ENCODE measurements at places on chromosomes 4 and X.

DNA sequence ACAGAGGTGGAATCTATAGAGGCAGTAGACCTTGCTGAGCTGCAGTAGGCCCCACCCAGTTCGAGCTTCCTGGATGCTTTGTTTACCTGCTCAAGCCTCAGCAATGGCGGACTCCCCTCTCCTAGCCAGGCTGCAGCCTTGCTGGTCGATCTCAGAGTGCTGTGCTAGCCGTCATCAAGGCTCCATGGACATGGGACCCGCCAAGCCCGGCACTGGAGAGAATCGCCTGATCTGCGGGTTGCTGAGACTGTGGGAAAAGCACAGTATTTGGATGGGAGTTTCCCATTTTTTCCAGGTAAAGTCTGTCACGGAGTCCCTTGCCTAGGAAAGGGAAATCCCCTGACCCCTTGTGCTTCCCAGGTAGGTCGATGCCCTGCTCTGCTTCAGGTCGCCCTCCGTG lies 124.8 kb upstream of the KLF8 start:
- DNase-seq = no peak

DNA sequence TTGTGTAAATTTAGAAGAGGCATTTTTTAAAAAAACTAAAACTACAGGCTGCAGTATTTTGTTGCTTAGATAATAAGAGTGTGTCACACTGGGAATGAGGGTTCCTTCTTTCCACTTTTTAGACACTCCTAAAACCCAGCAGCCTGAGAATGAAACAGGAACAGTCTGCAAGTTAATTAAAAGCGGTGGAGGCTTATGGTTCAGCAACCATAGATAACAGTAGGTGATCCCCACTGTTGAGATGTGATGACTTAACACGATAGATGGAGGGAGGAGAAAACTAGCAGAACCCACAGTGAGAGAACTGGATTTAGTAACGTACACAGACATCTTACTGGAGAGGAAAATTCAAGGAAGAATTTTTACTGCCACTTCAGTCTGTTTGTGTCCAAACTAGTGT lies 767.3 kb downstream of the C4orf33 start:
- DNase-seq = no peak

- DNase-seq = peak; percentile 40
These were observed 13.1 kb downstream of the TCEAL7 start for GRCh38 chrX:103343105-103343504.

DNA sequence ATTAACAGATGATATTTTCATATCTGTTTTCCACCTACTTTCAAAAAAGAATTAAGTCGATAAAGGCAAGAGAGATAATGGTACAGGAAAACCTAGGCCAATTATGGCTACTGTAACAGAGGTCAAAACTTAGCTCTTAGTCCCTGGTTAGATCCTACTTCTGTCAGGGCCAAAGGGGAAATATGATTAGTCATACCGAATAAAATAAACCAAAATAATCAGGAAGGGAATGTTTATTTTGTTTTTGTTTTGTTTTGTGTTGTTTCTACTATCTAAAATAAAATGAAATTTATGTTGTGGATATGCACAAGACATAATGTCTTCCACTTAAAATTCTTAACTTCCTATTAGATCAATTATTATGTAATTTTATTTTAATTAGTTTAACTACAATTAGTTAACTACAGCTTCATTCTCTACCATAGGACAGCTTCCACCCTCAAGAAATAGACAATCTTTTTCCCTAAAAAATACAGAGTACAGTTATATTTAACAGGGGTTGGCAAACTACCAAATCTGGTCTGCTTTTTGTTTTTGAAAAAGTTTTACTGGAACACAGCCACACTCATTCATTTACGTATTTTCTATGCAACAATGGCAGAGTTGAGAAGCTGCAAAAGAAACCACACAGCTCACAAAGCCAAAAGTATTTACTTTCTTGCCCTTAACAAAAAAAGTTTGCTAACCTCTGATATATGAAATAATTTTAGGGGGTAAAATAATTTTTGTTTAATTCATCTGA lies 25.4 kb downstream of the TMEM47 start:
- DNase-seq = no peak

DNA sequence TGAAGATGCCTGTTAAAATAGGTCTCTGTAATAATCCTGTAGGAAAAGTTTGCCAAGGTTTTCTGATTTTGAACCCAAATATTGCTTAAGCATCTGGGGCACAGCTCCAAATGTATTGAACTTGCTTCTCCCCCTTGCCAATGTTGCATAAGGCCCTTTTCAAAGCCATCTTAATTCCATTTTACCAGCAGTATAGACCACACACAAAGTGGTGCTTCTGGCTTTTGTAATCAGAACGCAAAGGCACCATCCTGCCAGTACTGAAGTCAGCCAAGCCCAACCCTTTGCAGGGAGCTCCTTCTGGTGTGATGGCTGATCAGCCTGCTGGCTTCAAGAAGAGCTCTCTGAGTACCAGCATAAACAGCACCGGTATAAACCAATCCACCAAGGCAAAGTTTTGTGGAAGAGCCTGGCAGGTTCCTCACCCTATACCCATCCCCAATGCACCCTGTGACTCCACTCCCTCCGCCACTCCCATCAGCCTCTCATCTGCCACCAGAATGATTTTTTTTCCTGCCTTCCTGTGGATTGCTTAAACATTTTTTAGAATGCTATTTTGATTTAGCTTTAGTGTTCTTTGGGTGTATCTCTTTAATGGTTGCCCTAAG lies 39.2 kb upstream of the USP9X start:
- DNase-seq = no peak

- no peak for DNase-seq
These were observed 31.4 kb upstream of the NKX6-1 start for GRCh38 chr4:84530454-84530853.

DNA sequence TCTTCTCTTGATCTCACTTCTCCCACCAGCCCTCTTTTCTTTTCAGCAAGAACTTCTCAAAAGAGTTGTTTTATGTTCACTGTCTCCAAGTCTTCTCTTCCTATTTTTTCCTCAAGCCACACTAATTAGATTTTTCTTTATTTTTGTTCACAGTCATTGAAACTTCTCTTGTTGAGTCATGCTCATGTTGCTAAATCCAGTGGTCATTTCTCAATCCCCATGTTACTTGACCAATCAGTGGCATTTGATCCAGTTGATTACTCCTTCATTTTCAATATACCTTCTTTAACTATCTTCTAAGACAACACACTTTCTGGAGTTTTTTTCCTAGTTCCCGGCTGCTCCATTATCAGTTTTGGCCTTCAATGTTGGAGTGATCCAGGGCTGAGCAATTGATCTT lies 103.1 kb upstream of the LSM6 start:
- DNase-seq = no peak

DNA sequence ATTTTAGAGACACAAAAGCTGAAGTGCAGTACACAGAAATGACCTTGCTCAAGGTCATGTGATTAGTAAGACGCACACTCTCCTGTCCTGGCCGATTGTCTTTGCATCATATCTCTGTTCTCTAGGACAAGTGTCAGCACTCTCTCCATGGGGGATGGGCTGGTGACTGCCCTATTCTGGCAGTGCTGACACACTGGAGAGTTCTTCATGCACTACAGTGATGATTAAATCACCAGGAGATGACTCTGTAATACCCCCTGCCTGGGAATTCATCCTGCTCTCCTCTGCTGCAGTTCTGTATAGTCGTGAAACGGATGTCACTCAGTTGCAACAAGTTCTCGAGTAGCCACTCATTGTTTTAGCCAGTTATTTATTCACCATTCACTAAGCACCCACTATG lies 5.3 kb upstream of the SHISA3 start:
- DNase-seq = no peak

- no peak for DNase-seq
These were observed 35.8 kb upstream of the LARP1B start for GRCh38 chr4:128025319-128025718.

- no peak for DNase-seq
These were observed 85.8 kb downstream of the DCTD start for GRCh38 chr4:182831376-182831775.

- no peak for DNase-seq
These were observed 89.5 kb downstream of the UGT8 start for GRCh38 chr4:114688059-114688458.

DNA sequence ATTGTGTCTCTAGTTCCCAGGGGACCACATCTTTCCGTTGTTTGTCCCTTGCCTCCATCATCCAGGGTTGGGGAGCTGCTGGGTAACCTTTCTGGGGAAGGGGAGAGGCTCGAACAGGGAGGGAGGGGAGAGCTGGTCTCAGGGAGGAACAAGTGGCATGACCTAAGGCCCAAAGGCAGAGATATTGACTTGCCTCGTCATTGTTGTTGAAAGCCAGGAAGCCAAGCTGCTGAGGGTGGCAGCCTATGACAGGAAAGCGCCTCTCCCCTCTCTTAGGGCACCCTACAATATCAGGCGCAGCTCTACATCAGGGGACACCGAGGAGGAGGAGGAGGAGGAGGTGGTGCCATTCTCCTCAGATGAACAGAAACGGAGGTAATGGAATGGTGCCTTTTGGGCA lies 20.8 kb downstream of the ZNF185 start:
- DNase-seq = no peak

DNA sequence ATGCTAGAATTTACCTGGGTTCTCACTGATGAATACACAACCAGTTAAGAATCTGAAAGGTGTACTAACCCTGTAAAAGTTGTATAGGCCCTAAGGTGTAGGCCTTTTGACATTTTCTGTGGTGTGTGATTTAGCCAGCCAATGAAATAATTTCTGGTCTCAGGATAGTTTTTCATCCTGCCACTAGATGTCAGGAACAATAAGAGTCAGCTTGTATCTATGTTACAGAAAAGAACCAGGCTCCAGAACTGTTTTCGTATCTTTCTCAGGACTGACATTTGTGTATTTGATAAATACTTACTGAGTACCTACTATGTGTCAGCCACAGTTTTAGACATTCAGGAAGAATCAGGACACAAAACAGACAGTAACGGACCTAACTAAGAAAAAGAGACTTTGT lies 673.6 kb upstream of the TENM3 start:
- DNase-seq = no peak

GRCh38 chrX:18956303-18957032 lies 27.4 kb downstream of the PHKA2 start:
- no peak for DNase-seq

- DNase-seq = no peak
These were observed 36.7 kb downstream of the DIAPH2 start for GRCh38 chrX:96721354-96721753.

GRCh38 chr4:54741202-54741601 lies 83.4 kb downstream of the KIT start:
- no peak for DNase-seq

GRCh38 chrX:134480061-134480460 lies 20.1 kb downstream of the HPRT1 start:
- no peak for DNase-seq

- no peak for DNase-seq
These were observed 182.9 kb downstream of the COX18 start for GRCh38 chr4:72886602-72887001.

DNA sequence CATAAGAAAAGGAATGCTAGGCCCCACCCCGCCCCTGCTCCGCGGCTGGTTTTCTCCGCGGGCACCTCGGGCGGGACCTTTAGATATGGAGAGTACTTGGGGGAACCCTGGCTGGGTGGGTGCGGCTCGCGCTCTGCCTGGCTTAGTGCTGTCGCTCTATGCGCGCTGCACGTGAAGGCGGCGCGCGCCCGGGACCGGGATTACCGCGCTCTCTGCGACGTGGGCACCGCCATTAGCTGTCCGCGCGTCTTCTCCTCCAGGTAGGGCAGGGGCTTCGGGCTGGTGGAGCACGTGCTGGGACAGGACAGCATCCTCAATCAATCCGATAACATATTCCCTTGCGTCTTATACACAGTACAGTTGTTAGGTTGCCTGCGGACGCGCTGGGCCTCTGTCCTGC lies 56.0 kb downstream of the MAGEB10 start:
- DNase-seq = no peak

GRCh38 chrX:39115166-39115565 lies 313.9 kb downstream of the MID1IP1 start:
- no peak for DNase-seq

DNA sequence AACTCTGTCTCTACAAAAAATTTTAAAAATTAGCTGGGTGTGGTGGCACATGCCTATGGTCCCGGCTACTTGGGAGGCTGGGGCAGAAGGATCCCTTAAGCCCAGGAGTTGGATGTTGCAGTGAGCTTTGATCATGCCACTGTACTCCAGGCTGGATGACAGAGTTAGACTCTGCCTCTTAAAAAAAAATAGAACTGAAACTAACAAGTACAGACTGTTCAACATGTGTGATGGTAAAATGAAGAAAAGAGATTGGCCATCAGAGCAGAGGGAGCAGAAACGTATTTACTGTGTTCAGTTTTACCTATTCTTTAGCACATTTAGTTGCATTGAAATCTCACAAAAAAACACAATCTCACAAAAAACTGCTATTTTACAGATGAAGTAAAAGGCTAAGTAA lies 77.9 kb upstream of the NAP1L5 start:
- no peak for DNase-seq

GRCh38 chr4:123606336-123606735 lies 209.7 kb downstream of the SPRY1 start:
- no peak for DNase-seq

GRCh38 chr4:153466081-153466948 lies at the start of gene TMEM131L:
Gene TMEM131L, plus strand, starts transcription at chr4:153466360. Its CDS starts 38 bp downstream, at chr4:153466398.
- DNase-seq = peak; percentile 75

DNA sequence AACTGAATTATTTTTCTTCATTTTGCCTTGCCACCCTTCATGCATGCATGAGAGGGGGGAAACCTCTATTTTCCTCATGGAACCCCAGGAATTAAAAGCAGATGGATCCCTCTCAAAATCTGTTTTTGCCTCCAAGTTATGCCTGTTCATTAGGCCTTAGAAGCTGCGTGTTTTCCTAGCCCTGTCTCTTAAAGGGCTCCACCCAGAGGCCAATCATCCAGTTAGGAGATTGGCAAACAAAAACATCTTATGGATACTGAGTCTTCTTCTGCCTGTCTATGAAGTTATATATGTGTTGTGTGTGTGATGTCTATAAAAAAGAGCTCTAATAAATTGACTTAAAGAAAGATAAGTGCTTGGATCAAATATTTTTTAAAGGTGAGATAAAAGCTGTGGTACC lies 142.9 kb downstream of the ANAPC10 start:
- DNase-seq = no peak

GRCh38 chrX:151789179-151789800 lies 54.7 kb downstream of the CNGA2 start:
- DNase-seq = no peak

GRCh38 chr4:54165438-54165837 lies 63.7 kb upstream of the PDGFRA start:
- DNase-seq = no peak

- no peak for DNase-seq
These were observed 249.4 kb downstream of the ADAMTS3 start for GRCh38 chr4:72319601-72320021.

GRCh38 chr4:182863501-182863900 lies 53.7 kb downstream of the DCTD start:
- DNase-seq = no peak

DNA sequence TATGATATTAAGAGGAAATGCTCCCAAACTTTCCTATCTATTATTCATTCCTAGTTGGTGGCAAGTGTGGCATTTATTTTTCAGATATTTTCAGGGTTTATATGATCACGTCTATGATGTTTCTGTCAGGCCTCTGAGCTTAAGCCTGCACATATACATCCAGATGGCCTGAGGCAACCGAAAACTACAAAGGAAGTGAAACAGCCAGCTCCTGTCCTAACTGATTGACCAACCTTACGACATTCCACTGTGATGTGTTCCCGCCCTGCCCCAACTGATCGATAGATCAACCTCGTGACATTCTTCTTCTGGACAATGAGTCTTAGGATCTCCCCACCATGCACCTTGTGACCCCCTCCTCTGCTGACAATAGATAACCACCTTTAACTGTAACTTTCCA lies 67.6 kb upstream of the CTSO start:
- DNase-seq = no peak
